ENCODE measurements at places on chromosomes 5 and 9.

DNA sequence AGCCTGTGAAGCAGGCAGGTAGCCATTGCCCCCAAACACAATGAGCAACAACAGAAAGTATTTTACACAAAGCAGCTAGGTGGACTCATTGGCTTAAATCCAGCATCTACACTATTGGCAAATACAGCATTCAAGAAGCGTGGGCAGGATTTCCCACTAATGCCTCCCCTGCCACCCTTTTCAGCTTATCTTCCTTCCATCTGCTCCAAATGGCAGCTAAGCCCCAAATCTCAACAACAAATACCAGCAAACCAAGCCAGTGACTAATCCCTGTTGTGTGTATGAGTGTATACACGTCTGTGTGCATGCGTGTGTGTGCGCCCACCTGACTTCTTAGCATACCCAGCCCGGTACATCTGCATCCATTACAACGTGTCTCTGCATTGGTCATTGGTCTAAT is 151.2 kb upstream of the WWC1 start:
- no peak for DNase-seq

- DNase-seq: no peak
Measured at GRCh38 chr5:155181542-155181941, 168.0 kb downstream of the KIF4B start.

DNA sequence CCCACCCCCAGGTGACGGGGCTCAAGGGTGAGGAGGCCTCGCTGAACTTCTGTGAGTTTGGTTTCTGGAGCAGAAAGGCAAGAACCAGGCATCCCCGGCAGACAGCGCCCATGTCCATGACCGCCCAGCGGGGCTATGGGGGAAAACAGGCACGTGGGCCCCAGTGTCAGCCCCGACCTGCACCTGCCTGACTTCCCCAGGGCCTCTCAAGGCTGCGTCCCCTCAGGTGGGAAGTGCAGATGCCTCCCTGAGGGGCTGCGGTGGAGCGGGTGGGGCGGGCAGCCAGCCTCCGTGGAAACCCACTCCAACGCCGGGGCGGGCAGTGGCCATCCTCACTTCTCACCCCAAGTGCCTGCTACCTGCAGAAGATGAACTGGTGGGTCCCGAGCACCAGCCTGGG is 6.9 kb upstream of the CARD9 start:
- no peak for DNase-seq

DNA sequence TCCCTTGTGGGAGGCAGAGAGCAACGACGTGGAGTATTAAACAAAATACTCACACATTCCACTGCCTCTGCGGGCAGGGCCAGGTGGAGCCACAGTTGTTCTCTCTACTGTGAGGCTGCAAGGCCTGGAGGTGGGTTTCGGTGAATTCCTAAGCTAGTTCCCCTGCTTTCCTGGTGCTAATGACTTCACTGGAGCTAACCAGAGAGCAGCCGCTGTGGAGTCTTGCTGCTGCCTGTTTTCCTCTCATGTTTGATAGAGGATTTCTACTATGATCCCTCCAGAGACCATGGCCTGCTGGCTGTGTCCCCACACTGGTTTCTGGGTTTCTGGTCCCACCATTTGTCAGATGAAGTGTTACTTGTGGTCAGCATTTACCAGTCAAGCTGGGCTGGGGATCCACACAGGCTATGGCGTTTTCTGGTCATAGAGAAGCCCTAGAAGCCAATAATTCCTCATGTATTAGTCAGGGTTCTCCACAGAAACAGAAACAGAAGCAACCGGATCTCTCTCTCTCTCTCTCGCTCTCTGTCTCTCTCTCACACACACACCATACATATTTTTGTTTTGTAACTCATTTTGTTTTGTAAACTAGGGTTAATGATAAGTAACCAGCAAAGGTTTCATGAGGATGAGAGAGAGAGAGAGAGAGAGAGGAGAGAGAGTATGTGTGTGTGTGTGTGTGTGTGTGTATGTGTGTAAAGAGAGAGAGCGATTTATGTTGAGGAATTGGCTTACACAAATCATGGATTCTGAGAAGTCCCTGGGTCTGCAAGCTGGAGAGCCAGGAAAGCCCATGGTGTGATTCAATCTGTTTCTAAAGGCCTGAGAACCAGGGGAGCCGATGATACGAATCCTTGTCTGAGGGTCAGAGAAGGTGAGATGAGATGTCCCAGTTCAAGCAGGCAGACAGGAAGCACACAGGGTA is 403.0 kb downstream of the GADD45G start:
- DNase-seq: peak; percentile 82

GRCh38 chr9:120534266-120534665 is 45.7 kb downstream of the CDK5RAP2 start:
- DNase-seq: no peak

DNA sequence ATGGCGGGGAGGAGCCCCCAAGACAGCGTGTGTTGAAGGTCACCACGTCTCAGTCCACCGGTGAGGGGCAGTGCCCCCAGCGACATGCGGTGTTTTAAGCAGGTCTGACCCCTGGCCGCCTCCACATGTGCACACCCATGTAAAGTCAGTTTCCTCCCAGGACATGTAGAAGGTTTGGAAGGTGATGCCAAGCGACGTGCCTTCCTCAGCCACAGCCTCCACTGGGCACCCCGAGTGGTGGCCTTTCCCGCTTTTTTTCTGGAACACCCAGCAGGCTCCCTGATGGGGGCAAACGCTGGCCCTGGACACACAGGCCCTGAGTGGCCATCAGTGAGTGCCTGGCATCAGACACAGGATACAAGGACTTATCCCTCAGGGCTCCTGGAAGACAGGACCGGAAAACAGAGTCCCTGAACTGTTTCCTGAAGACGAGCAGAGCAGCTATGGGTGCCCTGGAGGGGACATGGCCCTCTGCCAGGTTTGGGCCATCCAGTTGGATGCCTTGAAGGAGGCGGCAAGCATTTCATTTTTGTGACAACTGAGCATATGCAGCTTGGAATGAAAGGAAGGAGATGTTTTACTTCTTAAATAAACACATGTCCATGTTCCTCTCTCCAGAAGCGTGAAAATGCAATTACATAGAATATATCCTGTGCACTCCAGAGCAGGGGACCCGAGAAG is 275.8 kb upstream of the IRX2 start:
- no peak for DNase-seq

GRCh38 chr5:169534311-169534880 is 49.2 kb upstream of the SPDL1 start:
- no peak for DNase-seq

DNA sequence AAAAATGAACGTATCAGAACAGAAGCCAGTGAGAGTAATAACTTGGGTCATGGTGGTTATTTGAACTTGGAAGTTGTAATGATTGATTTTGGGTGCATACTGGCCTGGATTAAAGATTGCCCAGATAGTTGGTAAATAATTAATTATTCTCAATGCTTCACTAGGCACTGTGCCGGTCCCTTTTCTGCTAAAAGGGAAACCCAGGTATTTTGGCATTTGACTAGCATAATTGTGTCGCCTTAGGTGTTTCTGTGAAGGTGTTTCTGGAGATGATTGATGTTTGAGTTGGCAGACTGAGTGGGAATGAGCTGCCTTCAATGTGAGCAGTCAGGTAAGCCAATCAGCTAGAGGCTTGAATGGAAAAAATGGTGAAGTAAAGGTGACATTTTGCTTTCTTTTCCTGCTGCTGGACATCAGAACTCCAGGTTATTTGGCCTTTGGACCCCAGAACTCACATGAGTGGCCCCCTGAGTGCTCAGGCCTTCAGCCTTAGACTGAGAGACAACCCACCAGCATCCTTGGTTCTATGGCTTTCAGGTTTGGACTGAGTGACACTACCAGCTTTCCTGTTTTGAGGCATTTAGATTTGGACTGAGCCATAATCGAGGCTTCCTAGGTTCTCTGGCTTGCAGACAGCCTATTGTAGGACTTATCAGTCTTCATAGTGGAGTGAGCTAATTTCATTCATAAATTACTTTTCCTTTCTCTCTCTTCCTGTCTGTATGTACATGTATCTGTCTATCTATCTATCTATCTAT is 120.7 kb upstream of the PAPPA start:
- no peak for DNase-seq

DNA sequence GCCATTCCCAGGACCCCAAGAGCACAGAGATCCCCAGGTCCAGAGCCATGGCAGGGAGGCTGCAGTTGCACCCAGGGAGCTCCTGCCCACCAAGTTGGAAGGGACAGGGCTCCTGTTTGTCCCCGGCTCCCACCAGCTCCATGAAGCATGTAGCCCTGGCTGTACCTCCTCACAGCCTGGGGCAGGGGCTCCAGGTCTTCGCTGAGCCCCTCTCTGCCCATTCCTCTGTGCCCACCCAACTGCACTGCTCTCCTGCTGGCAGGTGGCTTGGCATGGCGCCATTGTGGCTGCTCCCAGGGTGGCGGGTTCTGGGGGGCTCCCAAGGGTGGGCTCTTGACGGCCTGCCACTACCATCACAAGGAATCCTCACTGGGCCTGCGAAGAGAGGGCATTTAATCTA is 197.5 kb upstream of the DAB2 start:
- no peak for DNase-seq

- no peak for DNase-seq
Measured at GRCh38 chr9:33430942-33431341, 16.5 kb downstream of the AQP3 start.

GRCh38 chr9:127575875-127576778 is 36.0 kb upstream of the STXBP1 start:
- DNase-seq: no peak

DNA sequence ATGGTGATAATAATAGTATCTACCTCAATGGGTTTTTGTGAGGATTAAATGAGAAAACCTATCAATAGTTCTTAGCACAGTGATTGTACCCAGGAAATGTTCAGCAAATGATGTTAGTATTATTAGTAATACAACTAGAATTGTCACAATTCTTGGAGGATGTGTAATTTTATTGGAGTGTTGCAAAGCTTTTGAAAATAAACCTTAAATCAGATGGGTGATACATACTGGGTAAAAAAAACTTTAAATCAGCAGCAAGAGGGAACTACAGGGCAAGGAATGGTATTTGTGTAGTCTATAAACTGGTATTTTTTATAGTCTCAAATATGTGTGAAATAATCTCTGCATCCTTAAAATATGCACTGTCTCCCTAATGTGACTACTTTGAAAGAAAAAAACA is 371.6 kb downstream of the PIK3R1 start:
- DNase-seq: no peak

DNA sequence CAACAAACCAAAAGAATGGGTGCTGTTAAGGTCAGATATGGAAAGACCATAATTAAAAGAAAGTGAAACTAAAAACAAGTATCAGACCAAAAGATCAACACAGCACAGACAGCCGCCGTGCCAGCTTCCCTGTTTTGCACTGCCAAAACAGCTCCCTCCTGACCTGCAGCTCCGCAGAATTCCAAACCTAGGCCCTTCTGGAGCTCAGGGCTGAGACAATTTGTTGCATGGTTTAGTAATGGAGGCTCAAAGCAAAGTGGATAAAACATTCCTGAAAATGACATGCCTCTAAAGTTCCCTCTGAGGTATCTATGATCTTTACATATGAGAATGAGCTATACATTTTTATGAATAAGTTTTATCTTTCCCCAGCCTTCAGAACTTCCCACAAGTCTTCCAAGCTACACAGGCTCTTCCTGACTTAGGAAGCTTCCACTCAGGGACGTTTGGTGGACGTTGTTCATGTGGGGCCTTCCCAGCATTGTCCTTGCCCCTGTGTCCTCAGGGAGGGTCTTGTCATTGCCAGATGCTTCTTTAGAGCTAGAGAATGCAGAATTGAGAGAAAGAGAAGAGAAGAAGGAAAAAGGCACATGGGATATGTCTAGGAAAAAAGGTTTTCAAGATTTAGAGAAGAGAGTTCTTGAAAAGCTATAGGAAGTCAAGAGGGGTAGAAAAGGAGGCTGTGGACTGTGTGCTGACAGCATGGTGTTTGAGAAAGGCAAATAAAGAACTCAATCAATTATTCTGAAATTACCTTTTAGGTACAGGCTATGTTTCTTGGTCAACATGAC is 28.4 kb upstream of the SSBP2 start:
- no peak for DNase-seq

- peak; percentile 78 for DNase-seq
Measured at GRCh38 chr5:110478895-110479294, 247.6 kb downstream of the TMEM232 start.

DNA sequence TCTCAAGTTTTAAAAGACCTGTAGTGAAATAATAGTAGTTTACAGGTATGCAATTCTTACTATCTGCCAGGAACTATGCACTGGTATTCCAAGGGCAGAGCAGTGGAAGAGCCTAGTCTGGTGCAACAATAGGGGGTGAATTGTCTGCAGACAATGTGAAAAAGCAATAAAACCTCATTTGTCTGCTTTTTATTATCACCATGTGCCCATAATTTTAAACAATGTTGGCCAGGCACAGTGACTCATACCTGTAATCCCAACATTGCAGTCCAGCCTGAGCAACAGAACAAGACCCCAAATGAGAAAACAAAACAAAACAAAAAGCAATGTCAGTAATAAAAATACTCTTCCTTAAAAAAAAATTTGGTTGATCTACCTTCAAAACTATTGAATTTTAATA is 12.2 kb upstream of the SLC44A1 start:
- DNase-seq: no peak

DNA sequence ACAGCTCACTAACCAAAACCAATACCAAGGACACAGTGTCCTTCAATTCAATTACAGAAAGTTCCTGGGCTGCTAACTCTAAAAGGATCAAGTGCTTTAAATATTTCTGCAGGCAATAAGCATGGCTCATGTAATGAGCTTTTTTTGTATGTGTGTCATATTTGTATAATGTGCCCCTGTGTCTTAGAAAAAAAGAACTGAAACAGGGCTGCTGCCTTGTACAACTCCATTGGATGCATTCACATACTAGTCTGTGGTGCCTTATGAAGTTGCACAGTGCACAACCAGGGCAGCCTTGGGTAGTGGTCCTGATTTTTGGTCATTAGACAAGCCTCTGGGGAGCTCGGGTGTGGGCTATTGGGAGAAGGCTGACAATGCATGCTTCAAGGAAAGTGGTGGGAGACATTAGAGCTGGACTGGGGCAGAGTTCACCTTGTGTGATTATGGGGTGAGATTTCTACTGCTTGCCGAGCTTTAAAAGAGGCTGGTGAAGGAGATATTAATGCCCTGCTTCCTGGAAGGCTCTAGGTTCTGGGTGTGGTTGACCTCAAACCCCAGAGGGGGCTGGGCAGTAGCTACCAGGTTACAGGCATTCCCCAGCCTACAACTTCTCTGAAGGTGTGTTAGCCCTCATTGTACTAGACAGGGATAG is 3.6 kb upstream of the CPEB4 start:
- no peak for DNase-seq
